ENCODE measurements at places on chromosomes 2 and 18.

- no peak for DNase-seq
These were observed 84.5 kb downstream of the STRADB start for GRCh38 chr2:201536046-201536445.

- no peak for DNase-seq
These were observed 197.9 kb downstream of the TPGS2 start for GRCh38 chr18:36630917-36631316.

DNA sequence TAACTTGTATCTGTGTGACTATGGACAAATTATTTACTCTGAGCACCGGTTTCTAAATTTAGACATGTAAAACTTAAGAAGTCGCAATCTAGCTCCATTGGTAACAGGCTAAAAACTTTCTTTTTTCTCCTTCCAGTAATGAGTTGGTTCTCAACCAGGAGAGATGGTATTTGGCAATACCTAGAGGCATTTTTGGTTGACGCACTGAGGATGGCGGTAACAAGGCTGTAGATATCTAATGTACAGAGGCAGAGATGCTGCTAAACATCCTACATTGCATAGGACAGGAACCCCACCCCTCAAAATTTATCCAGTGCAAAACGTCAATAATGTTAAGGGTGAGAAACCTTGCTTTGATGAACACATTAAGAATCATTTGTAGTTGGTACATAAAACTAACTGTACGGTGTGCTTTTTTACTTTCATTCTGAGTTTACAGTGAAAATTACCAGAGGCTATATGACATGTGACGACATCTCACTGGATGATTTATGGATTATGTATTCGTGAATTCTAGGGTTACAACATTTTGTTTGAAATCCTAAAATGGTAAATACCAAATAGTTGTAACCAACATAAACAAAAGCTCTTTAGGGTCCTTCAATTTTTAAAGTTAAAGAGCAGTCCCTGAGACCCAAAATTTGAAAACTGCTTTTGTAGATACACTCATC, 91.3 kb downstream of the TLK1 start:
- no peak for DNase-seq

GRCh38 chr2:66525606-66526005, 90.7 kb downstream of the MEIS1 start:
- DNase-seq, result no peak

- DNase-seq, result no peak
These were observed 136.2 kb upstream of the MGAT5 start for GRCh38 chr2:134117676-134118075.

DNA sequence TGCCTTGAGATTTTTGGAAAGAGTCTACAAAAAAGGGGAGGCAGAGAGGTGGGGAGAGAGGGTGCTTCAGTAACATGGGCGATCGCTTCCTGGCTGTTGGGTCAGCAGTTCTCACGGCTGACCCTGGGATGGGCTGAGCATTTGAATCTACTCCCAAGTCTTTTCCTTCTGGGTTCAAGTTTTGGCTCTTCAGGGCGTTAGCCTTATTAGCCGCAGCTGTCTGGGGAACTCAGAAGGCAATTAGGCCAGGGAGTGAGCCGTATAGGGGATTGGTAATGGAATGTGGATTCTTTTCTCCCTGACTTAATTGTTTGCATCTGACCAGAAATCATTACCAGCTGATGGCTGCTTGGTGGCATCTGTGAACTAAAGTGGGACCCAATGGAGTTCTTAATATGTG, 250.5 kb upstream of the SKOR2 start:
- no peak for DNase-seq

GRCh38 chr2:180507028-180507427, 473.4 kb upstream of the UBE2E3 start:
- DNase-seq, result no peak

- no peak for DNase-seq
These were observed 588.5 kb upstream of the ZEB2 start for GRCh38 chr2:145108361-145108778.

GRCh38 chr2:10537522-10538199, 89.5 kb upstream of the ODC1 start:
- no peak for DNase-seq

DNA sequence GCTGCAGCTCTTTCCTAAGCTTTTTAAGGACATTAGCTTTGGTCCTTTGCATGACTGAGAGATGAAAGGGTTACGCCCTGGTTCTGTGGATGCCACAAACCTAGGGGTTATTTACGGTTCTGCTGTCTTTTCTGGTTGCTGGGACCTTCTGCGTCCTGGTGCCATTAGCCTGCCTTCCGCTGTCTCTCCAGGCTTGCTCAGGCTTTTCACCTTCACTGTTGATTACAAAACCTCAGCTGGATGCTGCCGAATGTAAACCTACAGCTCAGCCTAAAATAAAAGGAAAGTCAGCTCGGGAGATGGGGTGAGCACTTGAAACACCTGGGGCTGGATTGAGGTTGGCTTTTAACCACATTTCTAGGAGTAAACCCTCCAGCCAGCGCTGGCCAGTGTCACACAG, 130.9 kb upstream of the ARHGAP28 start:
- DNase-seq, result no peak

GRCh38 chr18:35508030-35508429, 10.3 kb upstream of the INO80C start:
- DNase-seq, result no peak

DNA sequence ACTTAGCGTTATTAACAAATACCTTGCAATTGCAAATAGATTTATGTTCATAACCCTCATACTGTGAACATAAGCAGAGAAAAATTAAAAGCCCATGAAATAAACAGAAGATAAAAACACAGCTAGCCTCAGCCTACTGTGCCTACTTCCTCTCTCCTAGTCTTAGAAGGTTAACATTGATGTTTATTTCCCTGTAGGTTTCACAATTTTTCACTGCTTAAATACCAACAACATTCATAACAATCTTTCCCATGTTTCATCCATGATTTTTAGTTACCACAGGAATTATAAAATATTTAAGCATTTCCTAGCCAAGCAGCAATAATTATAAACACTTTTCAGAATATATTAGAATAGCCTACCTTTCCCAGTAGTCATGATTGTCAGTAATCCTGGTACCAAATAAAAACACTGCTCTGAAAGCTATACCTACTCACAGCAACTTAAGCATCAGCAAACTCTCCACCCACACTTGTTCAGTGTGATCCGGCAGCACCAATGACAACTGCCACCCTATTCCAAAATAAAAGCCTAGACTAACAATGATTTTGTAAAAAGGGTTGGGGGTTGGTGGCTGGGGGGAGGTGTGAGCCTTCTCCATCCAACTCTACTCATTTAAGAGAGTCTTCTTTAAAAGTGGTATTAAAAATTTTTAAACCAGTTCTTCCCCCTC, 40.6 kb upstream of the RNU4ATAC start:
- no peak for DNase-seq

DNA sequence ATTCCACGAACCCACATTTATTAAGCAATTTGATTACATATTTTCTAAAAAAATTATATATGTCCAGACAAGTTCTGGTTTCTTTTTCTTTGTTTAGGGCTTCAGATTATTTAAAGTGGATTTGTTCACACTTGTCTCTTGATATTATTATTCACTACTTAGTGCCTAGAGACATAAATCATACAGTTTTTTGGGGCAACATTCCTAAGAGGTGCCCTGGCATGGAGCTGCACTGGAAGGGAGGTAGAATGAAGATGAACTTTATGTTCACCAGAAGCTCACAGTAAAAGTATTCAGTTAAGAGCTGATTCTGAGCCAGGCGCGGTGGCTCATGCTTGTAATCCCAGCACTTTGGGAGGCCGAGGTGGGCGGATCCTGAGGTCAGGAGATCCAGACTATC, 762.7 kb upstream of the TMEFF2 start:
- no peak for DNase-seq

- peak; percentile 59 for DNase-seq
These were observed 11.8 kb downstream of the G6PC2 start for GRCh38 chr2:168912901-168913369.

GRCh38 chr18:46291149-46291548, 187.0 kb downstream of the HAUS1 start:
- no peak for DNase-seq

- no peak for DNase-seq
These were observed 57.8 kb downstream of the PDE1A start for GRCh38 chr2:182368996-182369395.

All from NCI-H524 treated with DMSO at 0.1 percent for 48 hours (cell line).